ENCODE measurements at places on chromosomes 7 and 10. TPM values are rescaled to one million over a fixed set of nuclear protein-coding genes. Genes with fewer than 3 reads are reported as not detected.

CALY gene
- 2.2 TPM for polyA plus RNA-seq

KLHL7 gene
- polyA plus RNA-seq = 27.9 TPM

ANK3 gene
- 31.7 TPM for polyA plus RNA-seq

TEX36 gene
- polyA plus RNA-seq = not detected

CYTH3 gene
- 4.0 TPM for polyA plus RNA-seq

PSAP gene
- polyA plus RNA-seq = 611 TPM

PTPRZ1 gene
- not detected for polyA plus RNA-seq

BRAF gene
- polyA plus RNA-seq = 10.8 TPM

HOXA3 gene
- 0.07 TPM for polyA plus RNA-seq

SPDYE9 gene
- 0.10 TPM for polyA plus RNA-seq

AKR1C4 gene
- not detected for polyA plus RNA-seq

WNT8B gene
- polyA plus RNA-seq = not detected

STOX1 gene
- 0.21 TPM for polyA plus RNA-seq

AKR1B1 gene
- 199 TPM for polyA plus RNA-seq

ARID5B gene
- 49.6 TPM for polyA plus RNA-seq

TMEM270 gene
- not detected for polyA plus RNA-seq

WIPF3 gene
- polyA plus RNA-seq = not detected

AQP1 gene
- polyA plus RNA-seq = not detected

MYPN gene
- not detected for polyA plus RNA-seq

CALML5 gene
- not detected for polyA plus RNA-seq

TMEM213 gene
- not detected for polyA plus RNA-seq

BAMBI gene
- polyA plus RNA-seq = 0.76 TPM

CRYGN gene
- polyA plus RNA-seq = not detected

KAZALD1 gene
- not detected for polyA plus RNA-seq

CPA2 gene
- polyA plus RNA-seq = not detected

MMD2 gene
- polyA plus RNA-seq = not detected

GOLGA7B gene
- 1.7 TPM for polyA plus RNA-seq

EBF3 gene
- not detected for polyA plus RNA-seq
